Stomach (tissue), 19 donors: ENCODE measurements at places on chromosomes 1 and 21. TPM values are rescaled to one million over a fixed set of nuclear protein-coding genes. Genes with fewer than 3 reads are reported as not detected.

Gene MPZ
- 2.3 TPM for polyA plus RNA-seq

Gene USH2A
- not detected for polyA plus RNA-seq

Gene THEM5
- polyA plus RNA-seq: not detected

Gene MTX1
- polyA plus RNA-seq: 58.2 TPM

Gene AK5
- 1.5 TPM for polyA plus RNA-seq

Gene AADACL3
- polyA plus RNA-seq: not detected

Gene OLIG1
- polyA plus RNA-seq: not detected
